Activated CD4-positive, alpha-beta T cell treated with anti-CD3 and anti-CD28 coated beads, Interleukin-10, Interleukin-2, amounts not matched to agents 100 ng/mL and 50 ng/mL, durations not matched to agents 16 hours and 8 hours (primary cell): ENCODE measurements at places on chromosomes 11 and 22.

DNA sequence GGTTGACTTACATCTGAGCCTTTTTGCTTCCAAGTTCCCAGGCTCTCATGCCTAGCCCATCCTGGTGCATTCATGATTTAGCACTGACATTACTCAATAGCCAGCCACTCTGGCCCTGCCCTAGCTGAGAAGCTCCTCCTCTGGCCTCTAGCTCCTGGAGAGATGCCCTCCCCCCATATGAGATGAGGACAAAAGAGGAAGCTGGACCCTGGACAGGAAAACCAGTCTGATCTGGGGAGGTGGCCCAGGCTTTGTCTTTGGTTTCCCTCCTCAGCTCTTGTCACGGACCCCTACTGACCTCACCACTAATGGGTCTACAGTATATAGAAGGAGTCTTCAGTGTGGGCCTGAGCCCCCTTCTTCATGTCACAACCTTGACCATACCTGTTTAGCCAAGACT lies 3.0 kb downstream of the RHOG start:
- no peak for DNase-seq

DNA sequence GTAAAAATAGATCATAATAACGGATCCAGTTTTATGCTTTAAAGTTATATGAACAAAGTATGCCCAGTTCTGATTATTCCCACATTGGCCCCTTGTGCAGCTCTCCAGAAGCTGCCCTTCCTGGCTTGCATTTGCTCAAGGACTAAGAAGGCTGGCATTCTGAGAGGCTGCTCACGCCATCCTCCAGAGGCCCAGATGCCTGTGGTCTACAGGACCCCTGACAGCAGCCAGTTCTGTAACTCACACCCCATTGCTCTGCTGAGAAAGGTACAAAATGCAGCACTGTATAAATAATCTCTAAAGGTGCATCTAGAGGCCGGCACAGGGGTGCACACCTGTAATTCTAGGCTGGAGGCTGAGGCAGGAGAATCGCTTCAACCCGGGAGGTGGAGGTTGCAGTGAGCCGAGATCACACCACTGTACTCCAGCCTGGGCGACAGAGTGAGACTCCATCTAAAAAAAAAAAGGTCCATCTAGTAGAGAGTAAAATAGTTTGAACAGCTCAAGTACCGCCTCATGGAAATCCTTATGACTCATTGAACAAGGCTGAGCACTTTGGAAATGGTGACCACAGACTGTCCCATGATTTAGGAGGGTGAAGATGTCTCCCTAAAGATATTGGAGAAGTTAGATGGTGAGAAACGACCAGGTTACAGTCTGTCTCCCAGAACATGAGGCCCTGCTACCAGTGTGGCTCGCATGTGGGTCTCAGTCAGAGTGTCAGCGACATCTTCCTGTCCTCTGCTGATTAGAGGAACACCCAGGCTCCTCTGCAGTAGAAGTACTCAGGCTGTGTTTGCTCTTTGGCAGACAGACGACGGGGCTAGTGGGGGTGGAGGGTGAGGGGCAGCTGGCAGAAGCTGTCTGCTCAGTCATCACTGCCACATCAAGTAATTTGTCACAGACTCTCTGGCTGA lies 56.3 kb downstream of the KREMEN1 start:
- no peak for DNase-seq

- no peak for DNase-seq
Observed at GRCh38 chr11:95659088-95659487, 130.5 kb downstream of the FAM76B start.

DNA sequence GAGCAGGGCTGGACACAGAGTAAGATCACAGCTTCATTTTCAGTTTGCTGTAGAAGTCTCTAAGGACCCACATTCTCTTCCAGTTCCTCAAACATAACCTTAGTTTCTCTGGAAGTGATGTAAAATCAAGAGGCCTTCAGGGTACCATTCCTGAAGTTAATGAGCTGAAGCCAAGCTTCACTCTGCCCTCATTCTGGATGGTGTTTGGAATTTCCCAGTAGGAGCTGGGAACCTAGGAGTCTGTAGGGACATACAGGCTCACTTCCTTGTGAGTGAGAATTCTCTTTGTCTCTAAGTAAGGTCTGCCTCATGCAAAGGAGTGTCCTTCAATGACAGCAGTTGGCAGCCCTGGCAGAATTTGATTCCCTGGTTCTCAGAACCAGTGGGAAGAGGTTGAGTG lies 142.4 kb upstream of the NARS2 start:
- DNase-seq: no peak

DNA sequence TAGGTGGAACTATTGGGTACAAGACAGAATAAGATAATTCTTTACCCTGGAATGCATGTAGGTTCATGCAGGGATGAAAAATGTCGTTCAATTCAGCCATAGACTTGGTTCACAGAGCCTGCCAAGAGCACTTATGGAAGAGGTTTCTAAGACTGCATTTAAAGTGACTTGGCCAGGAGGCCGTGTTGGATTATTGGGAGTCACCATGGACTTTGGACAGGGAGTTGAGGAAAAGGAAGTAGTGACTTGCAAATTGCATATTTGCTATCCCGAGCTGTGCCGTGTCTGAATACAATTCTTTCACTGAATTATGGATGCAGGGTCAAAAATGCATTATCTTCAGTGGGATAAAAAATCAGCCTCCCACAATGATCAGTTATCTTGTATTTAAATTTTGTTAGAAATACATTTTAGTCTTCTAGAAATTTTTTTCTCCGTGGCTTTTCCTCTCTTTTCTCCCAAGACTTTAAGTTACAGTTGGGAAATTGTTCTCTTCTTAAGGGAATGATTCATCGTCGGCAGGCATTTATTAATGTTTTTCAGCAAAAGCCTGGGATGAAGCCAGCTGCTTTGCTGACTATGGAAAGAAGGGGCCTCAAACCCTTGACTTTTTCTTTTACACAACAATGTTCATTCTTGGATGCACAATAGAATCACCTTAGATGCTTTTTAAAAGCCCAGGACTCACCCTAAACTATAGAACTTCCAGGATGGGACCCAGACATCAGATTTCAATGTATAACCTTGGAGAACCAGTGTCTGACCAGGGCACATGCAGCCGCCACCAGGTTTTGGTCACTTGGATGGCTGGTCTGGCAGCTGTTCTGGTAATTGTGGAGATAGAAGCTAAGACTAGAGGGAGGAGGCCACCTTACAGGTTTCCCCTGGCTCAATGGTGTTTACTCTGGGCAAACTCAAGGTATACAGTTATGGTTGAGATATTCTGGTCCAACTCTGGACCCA lies 70.8 kb downstream of the FAT3 start:
- no peak for DNase-seq
